ENCODE measurements at places on chromosomes 7 and 10.

- no peak for DNase-seq
Measured at GRCh38 chr10:73953665-73954064, 42.7 kb downstream of the PLAU start.

DNA sequence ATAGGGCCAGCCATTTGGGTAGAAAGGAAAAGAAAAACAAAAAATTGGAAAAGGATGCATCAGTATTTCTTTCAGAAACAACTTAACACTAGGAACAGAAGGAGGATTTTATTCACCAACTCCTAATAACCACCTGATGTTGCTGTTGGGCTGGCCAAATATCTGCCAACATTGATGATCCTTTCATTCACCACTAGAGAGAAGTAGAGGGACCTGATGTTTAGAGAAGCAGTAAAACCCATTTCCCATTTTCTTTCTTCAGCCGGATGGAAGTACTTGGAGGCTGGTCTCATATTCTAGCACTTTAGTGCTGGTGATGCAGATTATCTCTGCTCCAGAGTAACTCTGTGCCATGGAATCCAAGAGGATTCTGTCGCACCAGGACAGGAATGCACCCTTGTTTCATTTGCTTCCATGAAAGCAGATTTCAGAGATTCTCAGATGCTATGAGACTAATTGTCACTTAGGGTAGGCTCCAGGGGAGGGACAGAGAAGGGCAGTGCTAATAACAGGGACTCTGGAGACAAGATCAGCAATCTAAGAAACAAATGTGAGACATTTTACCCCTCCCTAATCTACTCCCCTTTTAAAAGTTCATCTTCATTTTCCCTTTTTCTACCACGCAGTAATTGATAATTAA, 3.1 kb downstream of the KLLN start:
- peak; percentile 32 for DNase-seq

GRCh38 chr7:74474271-74474865, 20.7 kb downstream of the GTF2IRD1 start:
- no peak for DNase-seq

- DNase-seq, result no peak
Measured at GRCh38 chr10:803041-803741, 113.7 kb upstream of the DIP2C start.

DNA sequence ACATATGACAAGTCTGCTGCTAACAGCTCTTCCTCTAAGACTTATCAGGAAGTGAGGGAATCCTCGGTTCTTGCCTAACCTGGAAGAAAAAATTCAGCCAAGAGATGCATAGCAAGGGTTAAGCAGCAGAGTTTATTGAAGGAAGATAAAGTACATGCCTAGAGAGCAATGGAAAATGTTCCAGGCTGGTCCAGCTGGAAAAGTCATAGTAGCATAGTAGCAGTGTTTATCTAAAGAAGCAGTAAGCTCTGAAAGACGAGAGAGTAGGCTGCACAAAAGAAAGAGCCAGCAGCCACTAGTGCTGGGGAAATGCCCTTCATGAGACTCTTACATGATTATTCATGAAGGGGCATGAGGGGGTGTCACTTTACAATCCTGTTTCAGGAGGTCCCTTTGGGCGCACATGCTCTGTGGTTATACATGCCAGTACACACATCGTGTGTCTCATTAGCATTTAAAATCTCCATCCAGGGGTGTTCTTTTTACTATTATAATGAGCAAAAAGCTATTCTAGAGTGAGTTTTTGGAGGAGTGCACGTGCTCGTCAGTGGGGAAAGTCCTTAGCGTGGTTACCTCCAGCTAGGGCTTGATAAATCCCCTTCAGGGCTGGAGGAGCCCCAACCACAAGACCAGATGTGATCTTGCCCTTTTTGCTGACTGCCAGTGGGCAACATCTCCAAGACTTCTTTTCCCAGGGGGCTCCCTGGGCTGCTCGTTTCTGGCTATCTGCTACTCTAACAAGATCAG, 716.1 kb downstream of the PARD3 start:
- DNase-seq, result no peak

DNA sequence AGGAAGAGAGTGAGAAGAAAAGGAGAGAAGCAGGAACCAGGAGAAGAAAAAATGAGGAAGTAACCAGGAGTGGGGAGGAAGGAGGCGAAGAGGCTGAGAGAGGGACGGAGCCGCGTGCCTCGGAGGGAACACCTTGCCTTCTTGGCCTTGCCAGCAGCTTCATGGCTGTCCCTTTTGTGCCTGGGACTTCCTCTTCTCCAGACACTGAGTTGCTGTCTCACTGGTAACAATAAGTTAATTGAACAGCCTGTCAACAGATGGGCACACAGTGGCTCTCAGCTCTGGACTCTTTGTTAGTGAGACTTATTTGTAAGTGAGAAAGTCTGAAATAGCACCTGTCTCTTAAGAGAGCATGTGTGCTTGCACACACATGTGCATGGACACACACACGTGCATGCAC, 83.2 kb downstream of the GATA3 start:
- no peak for DNase-seq

- no peak for DNase-seq
Measured at GRCh38 chr7:134699899-134700298, 53.2 kb downstream of the BPGM start.

- DNase-seq, result no peak
Measured at GRCh38 chr7:24863626-24864025, 106.4 kb upstream of the GSDME start.

DNA sequence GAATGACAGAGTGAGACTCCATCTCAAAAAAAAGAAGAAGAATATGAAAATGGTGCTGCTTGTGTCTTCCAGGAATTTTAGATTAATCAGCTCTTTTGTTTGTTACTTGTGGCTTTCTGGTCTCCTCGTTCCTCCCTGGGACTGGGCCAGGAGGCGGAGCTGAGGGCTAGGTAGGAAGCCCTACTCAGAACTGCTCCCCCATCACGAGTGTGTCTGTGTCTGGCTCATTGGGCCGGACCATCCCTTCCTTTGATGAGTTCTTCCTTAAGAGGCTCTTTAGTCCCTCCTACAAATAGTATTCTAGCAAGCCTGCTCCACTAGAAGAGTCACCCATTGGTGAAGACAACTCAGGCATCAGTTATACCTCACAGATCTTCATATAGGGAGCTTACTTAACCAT, 56.8 kb upstream of the YAE1 start:
- no peak for DNase-seq

DNA sequence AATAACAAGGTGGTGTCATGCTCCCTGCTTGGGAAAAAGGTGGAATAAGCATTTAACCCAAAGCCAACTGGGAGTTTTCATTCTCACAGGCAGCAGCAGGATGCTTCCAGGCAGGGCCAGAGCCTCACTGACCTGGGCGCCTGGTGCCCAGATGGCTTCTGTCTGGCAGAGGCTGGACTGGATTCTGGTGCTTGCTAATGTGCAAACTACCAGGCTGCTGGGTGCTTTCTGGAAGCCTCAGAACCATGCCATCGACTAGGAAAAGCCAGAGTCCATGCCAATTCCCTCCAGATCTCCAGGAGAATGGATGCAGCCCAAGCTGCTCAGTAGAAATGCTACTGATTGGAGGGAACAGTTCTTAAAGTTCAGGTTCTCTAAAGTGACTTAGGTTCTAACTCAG, 36.2 kb downstream of the VIPR2 start:
- no peak for DNase-seq

Measured in iPS-NIHi11 (cell line).